Bronchial smooth muscle cell (primary cell): ENCODE measurements at places on chromosomes 6 and 20. TPM values are rescaled to one million over a fixed set of nuclear protein-coding genes. Genes with fewer than 3 reads are reported as not detected.

GSTA3 gene
- total RNA-seq = 0.17 TPM in 1 of 2 replicates, not detected in the other

TNNC2 gene
- total RNA-seq = 1.9 and 6.7 TPM in 2 replicates

LEMD2 gene
- 31.1 and 36.8 TPM in 2 replicates for total RNA-seq

COL21A1 gene
- total RNA-seq = 5.4 and 15.5 TPM in 2 replicates

PAK5 gene
- total RNA-seq = not detected in 2 replicates

RAET1L gene
- total RNA-seq = not detected in 2 replicates

HLA-DPA1 gene
- 2.4 TPM in 1 of 2 replicates, not detected in the other for total RNA-seq

POU3F2 gene
- total RNA-seq = under 0.01 TPM in 2 replicates

DBNDD2 gene
- 0.34 and 0.63 TPM in 2 replicates for total RNA-seq

C6orf15 gene
- not detected in 2 replicates for total RNA-seq

GRM4 gene
- total RNA-seq = under 0.01 TPM in 1 of 2 replicates, not detected in the other

GFOD1 gene
- total RNA-seq = 1.9 and 3.5 TPM in 2 replicates

AVP gene
- total RNA-seq = not detected in 2 replicates

CLDN20 gene
- total RNA-seq = not detected in 2 replicates

SLC24A3 gene
- under 0.01 TPM in 1 of 2 replicates, not detected in the other for total RNA-seq

DAAM2 gene
- total RNA-seq = 2.3 and 4.7 TPM in 2 replicates

SPAG4 gene
- 4.7 and 10.2 TPM in 2 replicates for total RNA-seq

PAQR8 gene
- 2.3 and 3.0 TPM in 2 replicates for total RNA-seq

OR12D3 gene
- not detected in 2 replicates for total RNA-seq

DACT2 gene
- not detected in 2 replicates for total RNA-seq

MANEA gene
- total RNA-seq = 3.8 and 7.4 TPM in 2 replicates

SLC35F1 gene
- total RNA-seq = under 0.01 TPM in 1 of 2 replicates, not detected in the other

ATP5F1E gene
- 37.2 and 49.3 TPM in 2 replicates for total RNA-seq

MYLK2 gene
- under 0.01 TPM in 1 of 2 replicates, not detected in the other for total RNA-seq

VSX1 gene
- total RNA-seq = not detected in 2 replicates

SOX4 gene
- total RNA-seq = 32.0 and 45.3 TPM in 2 replicates

GRM1 gene
- total RNA-seq = under 0.01 and 0.17 TPM in 2 replicates

ULBP3 gene
- total RNA-seq = 8.4 and 9.5 TPM in 2 replicates
